ENCODE measurements at places on chromosomes 12 and 14.
A peak's percentile ranks its signal among the peaks of the same experiment; 100 is the strongest.

GRCh38 chr12:28066879-28067278 lies 94.3 kb upstream of the PTHLH start:
- DNase-seq = no peak

GRCh38 chr14:40909906-40910305 lies 696.8 kb upstream of the LRFN5 start:
- DNase-seq = no peak

GRCh38 chr12:131065801-131066200 lies 112.1 kb downstream of the ADGRD1 start:
- no peak for DNase-seq

- DNase-seq = peak; percentile 52
These were observed 612 bp downstream of the PPTC7 start for GRCh38 chr12:110582276-110583136.

GRCh38 chr12:64968989-64969819 lies 144.8 kb downstream of the TBC1D30 start:
- peak; percentile 55 for DNase-seq

DNA sequence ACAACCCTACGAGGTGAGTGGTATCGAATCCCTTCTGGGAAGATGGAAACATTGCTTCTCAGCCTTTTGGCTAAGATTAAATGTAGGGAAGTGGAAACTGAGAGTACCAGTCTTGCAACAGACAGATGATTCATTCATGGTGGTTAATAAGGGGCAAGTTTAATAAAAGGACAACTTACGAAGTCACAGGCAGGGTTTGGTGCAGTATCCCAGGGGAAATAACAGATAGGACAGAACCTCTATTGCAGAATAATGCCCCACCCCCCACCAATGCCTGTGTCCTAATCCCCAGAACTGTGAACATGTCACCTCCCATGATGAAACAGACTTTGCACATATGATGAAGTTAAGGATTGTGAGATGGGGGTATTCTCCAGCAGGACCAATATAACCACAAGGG lies 212.5 kb downstream of the TBX5 start:
- no peak for DNase-seq

GRCh38 chr14:83294941-83295340 lies 1761.3 kb upstream of the SEL1L start:
- DNase-seq = no peak

GRCh38 chr14:101442451-101442850 lies 118.8 kb upstream of the DIO3 start:
- DNase-seq = peak; percentile 51

DNA sequence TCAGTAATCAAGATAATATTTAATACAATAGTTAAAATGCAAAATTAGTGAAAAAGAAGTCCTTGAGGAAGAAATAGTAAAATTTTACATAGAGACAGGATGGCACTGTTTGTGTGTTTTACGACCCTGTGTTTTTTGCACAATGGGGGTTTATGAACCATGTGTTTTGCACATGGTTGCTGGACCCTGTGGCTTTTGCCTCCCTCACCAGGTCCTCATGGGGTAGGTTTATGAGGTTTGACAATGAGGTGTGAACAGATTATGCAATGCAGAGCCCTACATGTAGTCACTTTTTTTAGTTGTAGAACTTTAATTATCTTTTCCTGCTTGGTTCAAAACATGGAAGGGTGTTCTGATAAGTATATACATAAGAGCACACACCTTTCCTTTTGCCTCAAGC lies 366.3 kb upstream of the FAR2 start:
- DNase-seq = no peak

GRCh38 chr14:54470701-54471100 lies 18.1 kb downstream of the GMFB start:
- peak; percentile 77 for DNase-seq

GRCh38 chr12:32115404-32116104 lies 8.9 kb downstream of the BICD1 start:
- peak; percentile 91 for DNase-seq

- no peak for DNase-seq
These were observed 673.9 kb downstream of the SLC16A7 start for GRCh38 chr12:60269611-60270269.

DNA sequence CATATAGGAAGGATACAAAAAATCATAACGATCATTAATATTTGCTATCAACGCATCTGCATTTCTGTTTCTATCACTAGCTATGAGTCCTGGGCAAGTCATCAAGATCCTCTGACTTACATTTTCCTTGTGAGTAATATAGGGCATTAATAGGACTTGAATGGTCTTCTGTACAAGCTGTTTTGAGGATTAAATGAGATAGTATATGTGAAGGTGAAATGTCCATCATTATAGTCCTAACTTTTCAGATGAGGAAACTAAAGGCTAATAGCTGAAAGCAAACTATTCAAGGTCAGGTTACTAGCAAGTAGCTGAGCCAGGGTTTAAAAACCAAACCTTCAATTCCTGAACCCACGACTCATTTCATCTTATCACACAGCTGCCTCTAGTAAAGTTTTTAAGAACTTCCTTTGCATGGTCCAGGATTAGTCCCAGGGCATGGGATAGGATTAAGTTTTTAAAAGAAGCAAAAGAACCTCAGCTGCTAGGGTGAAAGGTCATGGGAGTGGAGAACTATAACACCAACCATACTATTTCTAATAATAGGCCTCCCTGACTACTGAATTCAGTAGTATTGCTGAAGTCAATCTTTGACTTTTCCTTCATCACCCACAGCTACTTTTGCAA lies 101.4 kb upstream of the ADAMTS20 start:
- DNase-seq = no peak

DNA sequence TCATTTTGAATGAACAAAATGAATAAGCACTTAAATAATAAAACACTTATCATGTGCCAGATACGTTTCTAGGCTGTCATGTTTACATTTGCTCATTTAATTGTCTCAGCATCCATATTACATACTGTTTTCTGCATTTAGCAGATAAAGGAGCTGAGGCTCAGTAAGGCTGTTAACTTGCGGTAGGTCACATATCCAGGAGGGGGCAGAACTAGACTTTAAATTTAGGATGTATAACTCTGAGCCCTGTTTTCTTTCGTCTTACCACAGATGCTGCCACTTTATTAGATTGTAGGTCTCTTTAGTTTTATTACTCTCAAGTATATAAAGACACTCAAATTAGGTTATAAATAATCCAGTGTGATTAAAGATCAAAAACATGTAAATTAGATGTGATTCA lies 17.7 kb downstream of the IRAK4 start:
- peak; percentile 53 for DNase-seq

DNA sequence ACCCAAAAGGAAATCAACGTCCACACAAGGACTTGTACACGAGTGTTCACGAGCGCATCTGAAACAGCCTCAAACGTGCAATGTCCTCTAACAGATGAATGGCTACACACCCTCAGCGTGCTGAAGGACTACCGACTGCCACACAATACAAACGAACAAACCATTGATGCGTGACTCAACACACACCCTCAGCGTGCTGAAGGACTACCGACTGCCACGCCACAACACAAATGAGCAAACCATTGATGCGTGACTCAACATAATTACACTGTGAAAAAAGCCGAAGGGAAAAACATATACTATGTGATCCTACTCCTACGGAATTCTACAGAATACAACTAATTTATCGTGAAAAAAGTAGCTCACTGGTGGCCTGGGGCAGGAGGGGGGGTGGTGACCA lies 25.1 kb upstream of the BTBD6 start:
- no peak for DNase-seq

DNA sequence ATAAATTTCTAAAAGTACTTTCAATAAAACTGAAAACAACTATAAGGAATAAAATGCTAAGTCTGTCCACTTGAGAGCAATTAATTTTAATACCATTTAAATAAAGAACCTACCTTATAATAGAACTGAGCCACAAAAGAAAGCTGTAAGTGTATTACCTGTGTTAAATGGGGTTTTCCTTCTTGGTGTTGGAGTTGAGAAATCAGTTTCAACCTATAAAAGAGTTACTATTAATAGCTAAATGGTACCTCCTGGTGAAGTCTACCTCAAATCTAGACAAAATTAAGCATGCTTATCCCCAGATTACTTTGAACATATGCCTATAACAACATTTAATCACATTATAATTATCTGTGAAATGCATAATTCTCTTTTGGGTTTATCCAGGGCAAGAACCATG lies 48.8 kb downstream of the MIS18BP1 start:
- no peak for DNase-seq

DNA sequence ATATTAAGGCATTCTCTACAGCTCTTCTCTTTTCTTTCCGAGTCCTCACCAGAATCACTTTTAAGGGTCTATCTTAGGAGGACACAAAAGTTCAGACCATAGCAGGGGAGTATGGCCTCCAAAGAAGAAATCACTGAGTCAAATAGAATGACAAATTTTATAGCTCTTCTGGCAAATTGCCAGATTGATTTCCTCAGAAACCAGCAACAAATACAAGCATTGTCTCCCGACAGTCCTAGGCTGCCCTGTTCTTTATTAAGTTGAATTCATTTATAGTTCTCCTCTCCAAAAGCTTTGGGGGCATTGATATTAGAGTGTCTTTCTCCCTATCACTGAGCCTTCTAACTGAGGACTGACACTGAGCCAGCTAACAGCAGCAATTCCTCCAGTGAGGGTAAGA lies 156.4 kb upstream of the FRMD6 start:
- no peak for DNase-seq

DNA sequence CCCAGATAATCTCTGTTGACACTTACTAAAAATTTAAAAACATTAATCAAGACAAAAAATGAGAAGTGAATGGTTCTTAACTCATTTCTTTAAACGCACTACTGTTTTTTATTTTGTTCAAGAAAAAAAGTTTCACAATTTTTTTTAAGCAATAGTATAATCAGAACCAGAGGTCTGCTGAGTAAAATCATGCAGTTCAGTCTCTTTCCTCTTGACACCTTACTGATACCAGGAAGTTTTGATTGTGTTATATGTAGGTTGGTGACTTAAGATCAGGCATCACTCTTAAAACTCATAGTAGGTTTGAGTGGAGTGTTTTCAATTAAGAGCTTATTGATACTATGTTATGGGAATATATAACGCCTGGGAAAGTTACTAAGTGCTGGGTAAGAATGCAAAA lies 121.4 kb downstream of the TRMT5 start:
- DNase-seq = no peak

GRCh38 chr14:55043528-55043927 lies 7.9 kb upstream of the MAPK1IP1L start:
- no peak for DNase-seq

- DNase-seq = no peak
These were observed 681 bp upstream of the JPH4 start for GRCh38 chr14:23579311-23579630.

DNA sequence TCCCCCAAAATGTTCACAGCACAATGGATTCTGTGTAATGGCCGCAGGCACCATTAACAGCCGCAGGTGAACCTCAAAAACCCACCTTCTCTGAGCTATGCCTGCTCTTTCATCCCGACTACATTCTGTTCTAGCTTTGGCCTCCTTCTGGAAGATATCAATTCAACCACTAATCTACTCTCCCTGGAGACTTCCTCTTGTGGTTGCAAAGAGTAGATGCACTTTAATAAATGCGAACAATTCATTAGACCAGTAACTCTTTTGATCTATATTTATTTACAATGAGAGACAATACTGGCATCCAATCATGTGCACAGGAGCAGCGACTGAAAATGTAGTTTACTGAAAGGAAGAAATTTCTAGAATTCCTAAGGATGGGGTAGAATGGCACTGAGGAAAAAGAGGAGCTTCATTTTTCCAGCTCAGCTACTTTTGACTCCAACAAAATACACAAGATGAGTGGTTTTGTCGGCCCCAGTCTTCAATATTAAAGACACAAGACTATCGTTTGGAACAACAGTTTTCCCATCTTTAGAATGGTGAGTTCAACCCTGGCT lies 5.3 kb downstream of the GRIN2B start:
- no peak for DNase-seq

DNA sequence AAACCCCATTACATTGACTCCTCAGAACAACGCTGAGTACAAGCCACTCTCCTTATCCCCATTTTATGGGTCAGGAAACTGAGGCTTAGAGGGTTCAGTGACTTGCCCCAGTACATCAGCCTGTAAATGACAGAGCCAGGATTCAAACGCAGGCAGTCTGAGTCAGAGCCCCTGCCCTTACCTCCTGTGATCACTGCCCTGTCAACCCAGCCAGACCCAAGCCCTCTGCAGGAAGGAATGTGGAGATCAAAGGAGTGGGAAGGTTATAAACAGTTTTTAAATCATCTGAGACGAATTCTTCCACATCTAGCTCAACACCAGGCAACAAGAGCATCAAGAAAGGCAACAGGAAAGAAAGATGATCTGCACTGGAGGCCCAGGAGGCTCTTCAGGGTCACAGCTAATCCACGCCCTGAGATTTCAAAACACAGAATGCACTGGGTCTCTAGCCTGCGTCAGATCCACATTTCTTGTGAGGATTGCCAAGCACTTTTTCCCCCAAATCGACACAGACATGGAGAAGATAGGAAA lies 38.5 kb downstream of the SPTB start:
- DNase-seq = peak; percentile 45

DNA sequence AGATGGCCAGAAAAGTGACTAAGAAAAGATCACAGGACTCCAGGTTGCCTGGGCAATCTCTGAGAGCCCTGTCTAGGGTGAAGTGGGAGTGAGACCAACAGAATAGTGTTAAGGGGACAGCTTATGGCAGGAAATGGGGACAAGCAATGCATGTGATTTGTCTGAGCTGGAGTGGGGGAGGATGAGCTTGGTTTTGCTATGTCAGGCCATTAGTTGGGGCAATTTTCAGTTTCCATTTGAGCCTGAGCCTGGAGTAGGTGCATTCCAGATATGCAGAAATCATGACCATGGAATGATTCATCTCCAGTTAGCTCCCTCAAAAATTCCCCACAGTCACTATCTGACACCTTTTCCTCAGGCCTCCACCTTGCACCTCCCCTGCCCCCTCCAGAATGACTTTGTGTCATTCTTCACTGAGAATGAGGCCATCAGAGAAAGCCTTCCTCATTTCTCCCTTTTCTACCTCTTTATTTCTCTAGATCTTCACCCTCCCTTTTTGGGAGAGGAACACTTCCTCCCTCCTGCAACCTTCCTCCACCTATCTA lies 150.9 kb upstream of the PLEKHG7 start:
- DNase-seq = no peak

- peak; percentile 60 for DNase-seq
These were observed at the start of gene TMEM120B for GRCh38 chr12:121712461-121713256. Gene TMEM120B (plus strand): TSS chr12:121712752. CDS start chr12:121712896, 144 bp downstream.

- DNase-seq = no peak
These were observed 90.6 kb upstream of the NUDT4 start for GRCh38 chr12:93287149-93287548.

- no peak for DNase-seq
These were observed 65.9 kb downstream of the FGD6 start for GRCh38 chr12:95151406-95151805.

- DNase-seq = no peak
These were observed 11.3 kb downstream of the ESPL1 start for GRCh38 chr12:53279283-53279869.

GRCh38 chr12:57133013-57133569 lies 4.8 kb downstream of the LRP1 start:
- no peak for DNase-seq
